ENCODE measurements at places on chromosomes 1 and 21.

DNA sequence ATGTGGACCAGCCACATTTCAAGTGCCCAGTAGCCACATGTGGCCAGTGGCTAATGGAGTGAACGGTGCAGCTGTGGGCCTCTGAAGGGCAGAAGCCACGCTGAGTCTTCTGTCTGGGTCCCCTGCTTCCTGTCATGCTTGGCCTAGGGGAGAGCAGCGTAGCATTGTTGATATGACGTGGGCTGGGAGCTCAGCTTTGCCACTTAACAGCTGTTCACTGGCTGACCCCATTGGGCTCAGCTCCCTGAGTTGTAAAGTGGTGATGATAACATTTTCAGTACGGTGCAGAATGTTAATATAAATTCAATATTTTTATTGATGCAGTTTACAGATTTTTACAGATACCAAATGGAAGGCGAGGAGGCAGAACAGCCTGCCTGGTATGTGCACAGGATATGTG, 4.5 kb downstream of the PODN start:
- DNase-seq: no peak

DNA sequence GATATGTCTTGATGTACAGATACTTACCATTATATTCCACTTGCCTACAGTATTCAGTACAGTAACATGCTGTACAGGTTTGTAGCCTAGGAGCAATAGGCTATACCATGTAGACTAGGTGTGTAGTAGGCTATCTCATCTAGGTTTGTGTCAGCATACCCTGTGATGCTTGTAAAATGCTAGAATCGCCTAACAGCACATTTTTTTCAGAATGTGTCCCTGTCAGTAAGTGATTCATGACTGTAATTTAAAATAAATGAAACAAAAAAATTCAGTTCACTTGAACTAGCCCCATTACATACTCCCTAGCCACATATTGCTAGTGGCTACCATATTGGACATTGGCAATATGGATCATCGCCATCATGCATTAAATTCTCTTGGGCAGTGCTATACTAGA, 51.3 kb downstream of the CLIC4 start:
- no peak for DNase-seq

DNA sequence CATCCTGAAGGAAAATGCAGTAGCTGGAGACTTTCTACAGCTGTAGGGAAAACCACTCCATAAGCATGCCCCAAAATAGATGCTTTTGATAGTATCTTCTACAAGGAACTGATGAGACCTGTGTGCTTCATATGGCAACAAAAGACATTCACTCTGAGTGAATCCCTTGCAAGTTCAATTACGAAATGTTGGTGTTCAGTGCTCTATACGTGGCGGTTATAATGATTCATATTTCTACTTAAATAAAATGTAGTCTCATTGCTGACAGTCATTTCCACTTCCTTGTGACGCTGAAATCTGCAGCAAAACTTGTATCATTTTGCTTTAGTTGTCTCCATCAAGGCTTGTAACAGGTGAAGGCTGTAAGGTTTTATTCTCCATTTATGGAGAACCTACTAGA, 20.6 kb downstream of the TOR1AIP2 start:
- DNase-seq: no peak

GRCh38 chr1:9233241-9233941, 1.2 kb upstream of the H6PD start:
- DNase-seq: no peak

GRCh38 chr21:27595716-27596115, 628.8 kb upstream of the ADAMTS5 start:
- no peak for DNase-seq

DNA sequence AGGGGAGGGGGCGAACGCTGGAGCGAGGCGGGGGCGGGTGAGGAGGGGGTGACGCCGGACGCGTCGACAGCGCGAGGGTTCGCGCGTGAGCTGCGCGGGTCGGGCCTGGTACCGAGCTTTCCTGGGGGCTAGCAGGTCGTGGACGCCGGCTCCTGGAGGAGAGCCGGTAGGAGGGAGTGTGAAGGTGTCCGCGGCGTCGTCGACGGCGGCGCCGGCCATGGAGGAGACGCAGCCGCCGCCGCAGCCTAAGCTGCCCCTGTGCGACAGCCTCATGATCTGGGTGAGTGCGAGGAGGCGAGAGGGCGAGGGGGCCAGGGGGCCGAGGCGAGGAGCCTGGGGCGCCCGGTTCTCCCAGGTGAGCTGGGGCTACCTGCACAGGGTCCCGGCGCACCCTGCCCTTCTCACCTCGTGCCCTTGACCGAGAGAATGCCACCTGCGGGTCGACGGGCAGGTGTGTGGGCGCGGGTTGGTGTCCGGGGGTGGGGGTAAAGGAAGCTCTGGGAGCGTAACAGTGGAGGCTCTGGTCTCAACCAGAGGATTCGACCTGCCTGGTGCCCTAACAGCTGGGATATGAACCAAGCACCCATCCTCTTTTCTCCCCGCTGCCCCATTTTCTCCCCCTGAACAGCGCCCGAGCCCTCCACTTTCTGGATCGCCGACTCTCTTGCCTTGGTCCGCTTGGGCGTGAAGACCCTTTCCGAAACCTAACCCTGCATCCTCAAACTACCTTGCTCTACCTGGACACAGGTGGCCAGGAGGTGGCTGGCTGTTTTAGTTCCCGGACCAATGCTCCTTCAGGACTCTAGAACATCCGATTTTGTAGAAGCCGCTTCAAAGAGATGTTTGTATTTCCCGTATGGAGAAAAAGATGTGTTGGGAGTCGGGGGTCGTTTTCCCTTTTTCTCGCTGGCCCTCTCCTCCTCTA, at the start of gene HOOK1:
Gene HOOK1 (plus strand): TSS at position 49 of the 925 bp plus-strand sequence. CDS start 169 bp downstream, at position 218.
- DNase-seq: peak; percentile 26

DNA sequence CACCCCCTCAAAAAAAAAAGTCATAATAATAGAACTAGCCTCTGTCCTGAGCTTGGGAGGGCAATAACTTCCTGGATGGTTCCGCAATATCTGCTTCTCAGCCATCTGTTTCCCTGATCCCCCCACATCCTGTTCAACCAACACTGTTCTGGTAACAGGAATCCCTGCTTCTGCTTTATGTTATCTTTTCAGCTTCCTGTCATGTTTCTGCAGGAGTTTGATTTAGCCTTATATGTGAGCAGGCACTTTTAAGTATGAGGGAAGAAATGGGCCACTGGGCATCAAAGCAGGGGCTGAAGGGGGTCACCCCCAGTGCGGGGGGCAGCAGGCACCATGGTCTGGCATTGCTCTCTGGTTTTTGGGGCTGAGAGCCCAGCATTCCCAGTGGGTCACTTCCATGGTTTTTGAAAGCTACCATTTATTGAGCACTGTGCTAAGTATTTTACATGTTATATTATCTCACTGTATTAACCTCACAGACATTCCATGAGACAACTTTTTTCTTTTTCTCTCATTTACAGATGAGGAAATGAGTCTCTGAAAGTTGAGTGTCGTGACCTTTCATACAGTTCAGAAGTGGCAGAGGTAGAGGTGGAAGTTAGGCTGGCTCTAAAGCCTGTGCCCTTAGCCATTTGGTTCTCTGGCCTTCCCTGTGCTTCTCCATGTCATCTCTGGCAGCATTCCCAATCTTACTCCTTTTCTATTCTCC, 61.9 kb downstream of the DNTTIP2 start:
- DNase-seq: no peak

GRCh38 chr1:21645550-21645949, 23.6 kb downstream of the RAP1GAP start:
- DNase-seq: no peak

GRCh38 chr1:43227143-43227764, 42.5 kb upstream of the TMEM125 start:
- DNase-seq: peak; percentile 74

DNA sequence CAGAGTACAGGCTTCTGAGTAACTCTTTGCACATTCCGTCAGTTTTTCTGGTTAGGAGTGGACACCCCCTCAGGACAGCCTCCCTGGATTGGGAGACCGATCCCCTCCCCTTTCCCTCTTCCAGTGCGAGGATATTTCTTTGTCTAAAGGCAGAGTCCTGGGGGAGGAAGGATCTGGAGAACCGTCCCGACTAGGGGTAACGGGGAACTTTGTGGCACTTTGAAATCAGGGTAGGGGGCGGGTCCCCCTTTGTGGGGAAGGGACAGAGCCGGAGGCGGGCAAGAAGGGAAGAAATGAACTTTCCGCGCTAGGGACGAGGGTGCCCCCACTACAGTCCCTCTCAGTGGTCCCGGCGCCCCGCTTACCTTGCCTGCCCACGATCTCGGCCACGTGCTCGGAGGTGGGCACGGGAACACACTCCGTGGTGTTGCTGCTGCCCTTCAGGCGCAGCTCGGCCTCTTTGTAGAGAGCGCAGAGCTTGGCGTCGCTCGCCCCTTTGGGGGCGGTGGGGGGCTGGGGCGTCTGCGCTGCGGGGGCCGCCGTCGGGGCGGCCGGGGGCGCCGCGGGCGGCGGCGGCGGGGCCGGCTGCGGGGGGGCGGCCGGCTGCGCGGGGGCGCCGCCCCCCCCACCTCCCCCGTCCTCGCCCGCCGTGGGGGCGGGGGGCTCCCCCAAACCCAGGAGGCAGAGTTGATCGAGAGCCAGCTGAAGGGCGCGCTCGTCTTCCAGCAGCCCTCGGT, 917 bp downstream of the MEX3A start:
- DNase-seq: no peak

GRCh38 chr1:202164271-202165037, 4.1 kb upstream of the PTPN7 start:
- DNase-seq: no peak

- DNase-seq: no peak
Measured at GRCh38 chr21:38561613-38562581, 63.6 kb upstream of the ERG start.

- DNase-seq: no peak
Measured at GRCh38 chr1:112264553-112264952, 131.5 kb upstream of the CTTNBP2NL start.

DNA sequence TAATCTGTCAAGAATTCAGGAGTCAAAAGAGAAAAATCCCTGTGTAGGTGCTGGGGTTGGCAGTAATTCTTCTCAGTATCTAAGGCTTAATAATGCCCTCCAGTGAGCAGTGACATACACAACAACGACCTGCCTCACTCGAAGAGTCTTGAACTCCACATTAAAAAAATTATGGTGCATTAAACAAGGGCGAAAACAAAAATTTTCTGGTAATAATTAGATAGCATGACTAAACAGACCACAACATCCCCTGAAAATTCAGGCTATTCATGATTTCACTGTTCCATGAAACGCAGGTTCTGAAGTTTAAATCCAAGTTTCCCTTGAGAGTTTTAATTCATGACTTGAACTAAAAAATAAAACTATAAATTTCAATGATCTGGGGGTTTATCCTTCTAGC, 5.1 kb downstream of the SRSF4 start:
- DNase-seq: no peak

DNA sequence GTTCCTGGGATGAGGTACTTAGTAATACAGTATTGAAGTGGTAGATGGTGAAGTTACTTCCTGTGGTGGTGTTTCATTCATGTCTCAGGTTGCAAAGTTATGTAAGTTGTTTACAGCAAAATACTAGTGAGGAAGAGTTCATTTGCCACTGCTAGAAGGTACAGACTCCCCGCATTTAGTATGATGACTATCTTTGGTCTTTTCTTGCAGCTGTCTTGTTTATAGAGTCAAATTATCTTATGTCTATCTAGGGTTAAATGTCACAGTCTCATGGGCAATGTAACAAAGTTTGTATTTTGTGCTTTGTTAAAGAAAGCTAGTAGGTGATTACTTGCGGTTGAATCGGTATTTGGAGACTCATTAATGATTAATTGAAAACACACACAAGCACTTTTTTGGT, 50.2 kb downstream of the LRRC8D start:
- no peak for DNase-seq

- DNase-seq: no peak
Measured at GRCh38 chr1:151574575-151575529, 34.7 kb downstream of the TUFT1 start.

DNA sequence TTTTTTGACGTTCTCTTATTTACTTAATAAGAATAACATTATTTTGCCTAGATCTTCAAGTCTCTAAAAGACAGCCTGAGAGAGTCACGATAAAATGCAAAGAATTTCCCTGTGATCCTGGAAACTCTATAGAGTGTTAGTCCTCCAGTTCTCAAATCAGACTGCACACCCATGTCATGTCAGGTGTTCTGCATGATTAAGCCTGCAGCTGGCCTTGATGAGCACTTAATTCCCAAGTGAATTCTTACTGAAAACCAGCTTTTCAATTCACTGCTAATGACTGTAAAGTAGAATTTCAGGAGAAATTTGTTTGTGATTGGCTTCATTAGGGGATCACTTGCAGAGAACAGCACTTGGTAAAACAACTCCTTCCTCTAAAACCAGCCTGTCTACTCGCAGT, 41.9 kb downstream of the CHML start:
- DNase-seq: no peak

- no peak for DNase-seq
Measured at GRCh38 chr1:199404191-199404590, 623.3 kb upstream of the NR5A2 start.

DNA sequence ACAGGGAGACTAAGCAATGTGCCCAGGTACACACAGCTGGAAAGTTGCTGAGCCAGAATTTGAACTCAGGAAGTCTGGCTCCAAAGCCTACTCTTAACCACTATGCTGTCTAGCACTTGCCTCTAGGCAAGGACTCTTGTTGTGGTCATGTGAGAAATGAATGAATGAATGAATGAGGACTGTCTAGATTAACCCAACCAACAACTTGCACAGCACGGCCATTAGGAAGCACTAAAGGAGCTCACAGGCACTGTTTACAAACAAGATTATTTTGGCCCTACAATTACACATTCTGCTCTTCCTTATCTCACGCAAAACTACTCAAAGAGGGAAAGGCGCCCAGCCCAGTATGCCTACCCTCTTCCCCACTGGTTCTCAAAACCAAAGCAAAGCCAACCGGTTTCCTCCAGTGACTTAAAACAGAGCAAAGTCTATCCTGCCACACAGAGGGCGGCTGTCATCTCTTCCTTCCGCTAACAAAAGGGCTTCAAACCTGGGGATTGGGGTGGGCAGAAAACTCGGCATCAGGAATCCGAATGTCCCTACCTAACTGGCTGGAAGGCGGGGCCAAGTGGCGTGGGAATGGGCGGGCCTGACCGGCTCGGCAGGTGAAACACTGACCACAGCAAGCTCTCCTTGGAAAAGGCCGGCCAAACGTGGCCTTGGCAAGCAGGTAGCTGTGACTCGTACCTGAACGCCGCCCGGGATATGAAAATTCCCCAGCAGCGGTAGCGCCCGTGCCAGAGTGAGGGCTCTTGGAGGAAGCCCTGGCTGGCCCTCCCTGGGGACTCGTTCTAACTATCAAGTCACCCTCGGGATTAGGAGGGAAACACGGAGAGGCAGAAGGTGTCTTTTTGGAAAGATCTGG, 948 bp downstream of the STK40 start:
- DNase-seq: peak; percentile 62

Measured in NCI-H2081 (cell line).